ENCODE measurements at places on chromosomes 7 and 10.

DNA sequence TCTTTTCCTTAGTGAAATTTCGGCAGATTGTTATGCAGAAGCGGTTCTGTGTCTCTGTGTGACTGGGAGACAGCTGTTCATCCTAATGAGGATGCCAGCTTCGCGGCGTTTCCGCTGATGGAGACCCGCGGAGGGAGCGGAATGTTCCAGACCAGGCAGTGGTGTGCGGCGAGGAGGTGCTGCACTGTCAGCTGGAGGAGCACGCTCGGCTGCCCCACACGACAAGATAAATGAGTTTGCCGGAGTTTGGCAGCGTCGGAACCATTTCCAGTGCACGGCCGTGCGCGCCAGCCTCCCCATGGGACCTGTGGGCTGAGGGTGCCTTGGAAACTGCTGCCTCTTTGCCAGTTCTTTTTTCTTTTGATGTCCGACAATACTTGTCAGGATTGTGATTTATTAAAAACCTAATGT is 64.6 kb downstream of the WDR37 start:
- DNase-seq = no peak

- DNase-seq = no peak
Observed at GRCh38 chr7:136049117-136049516, 72.0 kb upstream of the MTPN start.

- DNase-seq = peak; percentile 25
Observed at GRCh38 chr7:95686109-95686508, 86.2 kb upstream of the DYNC1I1 start.

DNA sequence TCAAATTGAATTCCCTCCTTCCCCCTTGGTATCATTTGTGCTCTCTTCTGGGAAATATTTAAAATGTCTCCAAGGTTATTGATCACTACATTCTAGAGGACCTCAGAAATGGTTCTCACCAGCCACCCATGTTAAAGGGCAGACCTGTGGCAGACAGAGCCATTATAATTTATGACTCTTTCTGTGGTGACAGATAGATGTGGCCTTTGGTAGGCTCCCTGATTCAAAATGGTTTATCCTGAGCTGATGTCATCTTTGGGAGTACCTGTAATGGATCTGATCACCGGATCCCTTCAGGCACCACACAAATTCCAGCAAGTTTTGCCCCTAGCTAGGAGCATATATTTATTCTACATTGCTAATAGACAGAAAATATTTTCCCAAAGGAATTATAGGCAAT is 267.5 kb downstream of the SDK1 start:
- DNase-seq = no peak

GRCh38 chr10:59358576-59358975 is 3.8 kb downstream of the FAM13C start:
- DNase-seq = no peak

GRCh38 chr7:138948403-138948802 is 32.8 kb downstream of the KIAA1549 start:
- DNase-seq = no peak

GRCh38 chr7:152702-153391 is 39.5 kb upstream of the FAM20C start:
- no peak for DNase-seq

GRCh38 chr10:61835946-61836887 is 65.3 kb upstream of the ARID5B start:
- DNase-seq = no peak

- DNase-seq = no peak
Observed at GRCh38 chr10:96656839-96657238, 63.5 kb downstream of the PIK3AP1 start.

DNA sequence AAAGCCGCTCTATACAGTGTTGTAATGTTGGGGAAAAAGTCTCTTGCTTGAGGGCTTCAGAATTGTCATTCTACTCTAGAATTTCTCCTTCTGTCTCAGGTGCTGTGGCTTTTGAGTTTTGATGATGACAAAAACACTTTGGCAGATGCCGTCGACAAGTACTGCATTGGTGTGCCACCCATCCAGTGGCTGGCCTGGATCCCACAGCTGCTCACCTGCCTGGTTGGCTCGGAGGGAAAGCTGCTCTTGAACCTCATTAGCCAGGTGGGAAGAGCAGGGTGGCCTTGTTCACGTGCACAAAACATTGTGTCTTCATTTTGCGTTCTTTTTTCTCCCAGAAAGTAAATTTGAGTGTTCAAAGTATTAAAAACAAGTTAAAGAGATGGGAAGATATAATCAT is 112.0 kb downstream of the TRRAP start:
- no peak for DNase-seq

- DNase-seq = no peak
Observed at GRCh38 chr7:2980401-2981102, 63.1 kb downstream of the CARD11 start.

GRCh38 chr7:136114966-136115762 is 138.0 kb upstream of the MTPN start:
- no peak for DNase-seq

- DNase-seq = no peak
Observed at GRCh38 chr10:8346861-8347260, 292.4 kb downstream of the GATA3 start.

- no peak for DNase-seq
Observed at GRCh38 chr10:92691591-92692079, 1.9 kb downstream of the HHEX start.

DNA sequence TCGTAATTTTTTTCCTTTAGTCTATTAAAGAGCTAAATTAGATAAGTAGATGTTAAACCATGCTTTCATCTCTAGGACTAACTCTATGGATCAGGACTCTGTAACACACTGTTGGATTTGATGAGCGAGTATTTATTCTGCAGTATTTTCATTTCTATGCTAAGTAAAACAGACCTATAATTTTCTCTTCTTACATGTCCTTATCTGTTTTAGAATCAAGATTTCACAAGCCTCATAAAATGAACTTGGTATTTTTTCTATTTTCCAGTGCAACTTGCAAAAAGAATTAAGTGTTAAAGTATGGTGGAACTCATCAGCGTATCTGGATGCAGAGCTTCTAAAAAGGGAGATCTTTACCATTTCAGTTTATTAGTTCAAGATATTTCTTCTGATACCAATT is 2.4 kb downstream of the CACUL1 start:
- DNase-seq = no peak

DNA sequence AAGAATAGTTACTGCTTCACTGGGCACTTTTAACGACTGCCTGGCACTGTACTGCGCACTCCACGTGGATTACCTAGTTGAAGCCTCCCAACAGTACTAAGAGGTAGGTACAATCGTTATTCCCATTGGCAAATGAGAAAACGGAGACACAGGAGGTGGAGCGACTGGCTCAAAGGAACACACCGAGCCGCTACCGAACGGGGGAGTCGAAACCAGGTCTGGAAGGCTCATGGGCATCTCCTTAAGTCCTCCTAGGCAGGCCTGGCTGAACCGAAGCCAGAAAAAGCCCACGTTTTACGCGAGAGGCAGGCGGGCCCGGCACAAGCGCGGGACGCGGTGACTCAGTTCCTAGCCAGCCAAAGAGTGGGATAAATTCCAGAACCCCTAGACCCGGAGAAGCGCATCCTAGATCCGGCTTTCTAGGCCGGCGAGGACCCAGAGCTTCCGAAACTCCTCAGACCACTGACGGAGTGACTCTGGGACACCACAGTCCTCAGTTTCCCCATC is 472 bp downstream of the PDAP1 start:
- peak; percentile 58 for DNase-seq

GRCh38 chr10:123140164-123140982 is 4.6 kb downstream of the HMX3 start:
- no peak for DNase-seq

GRCh38 chr10:93589648-93590562 is 11.1 kb downstream of the RBP4 start:
- no peak for DNase-seq

GRCh38 chr7:64320547-64321513 is 7.1 kb downstream of the ZNF736 start:
- DNase-seq = no peak

- no peak for DNase-seq
Observed at GRCh38 chr10:36662571-36662970, 462.8 kb upstream of the ANKRD30A start.

DNA sequence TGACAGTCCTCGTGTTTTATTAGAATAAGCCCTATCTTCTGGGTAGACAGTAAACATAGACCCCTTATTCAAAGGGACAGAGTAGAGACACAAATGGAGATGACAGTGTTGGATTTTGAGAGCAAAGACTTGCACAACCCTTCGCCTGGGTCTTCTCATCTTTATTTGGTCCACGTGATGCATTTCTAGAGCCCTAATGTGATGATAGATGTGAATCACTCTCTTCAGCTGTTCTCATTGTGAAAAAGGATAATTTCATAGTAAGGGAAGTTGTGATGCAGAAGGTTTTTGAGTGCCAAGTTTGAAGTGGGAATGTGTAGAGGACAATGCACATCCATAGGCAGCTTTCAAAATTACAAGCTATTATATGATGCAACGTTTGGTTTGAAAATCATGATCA is 86.3 kb downstream of the CREB5 start:
- no peak for DNase-seq

DNA sequence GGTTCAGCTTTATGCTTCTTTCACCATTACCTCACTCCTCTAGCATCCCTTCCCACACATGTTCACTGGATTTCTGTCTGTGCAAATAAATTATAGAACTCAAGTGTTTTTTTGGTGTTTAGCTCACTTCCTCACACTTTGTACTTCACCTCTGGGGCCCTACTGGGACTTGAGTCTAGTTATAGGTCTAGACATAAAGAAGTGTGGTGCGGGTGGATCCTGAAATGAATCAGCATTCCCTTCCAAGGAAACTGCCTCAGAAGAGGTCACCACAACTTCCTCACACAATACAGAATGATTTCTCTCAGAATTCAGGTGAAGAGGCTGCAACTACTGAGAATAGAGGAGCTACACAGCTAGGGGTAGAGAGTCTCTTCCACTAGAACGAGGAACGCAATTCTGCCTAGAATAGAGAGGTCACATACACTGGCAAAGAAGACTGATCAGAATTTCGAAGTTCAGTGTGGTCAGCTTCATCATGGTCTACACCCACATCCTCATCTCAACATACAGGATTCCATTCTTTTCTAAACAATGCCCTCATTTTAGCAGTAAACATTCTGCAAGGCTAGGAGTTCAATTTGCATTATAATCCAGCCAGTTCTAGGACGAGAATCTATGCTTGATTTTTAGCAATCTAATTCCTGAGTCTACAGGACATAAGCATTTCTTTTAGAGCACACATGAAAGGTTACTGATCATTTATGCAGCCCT is 938.7 kb upstream of the PHF14 start:
- DNase-seq = no peak
